ENCODE measurements at places on chromosomes 6 and 20.

DNA sequence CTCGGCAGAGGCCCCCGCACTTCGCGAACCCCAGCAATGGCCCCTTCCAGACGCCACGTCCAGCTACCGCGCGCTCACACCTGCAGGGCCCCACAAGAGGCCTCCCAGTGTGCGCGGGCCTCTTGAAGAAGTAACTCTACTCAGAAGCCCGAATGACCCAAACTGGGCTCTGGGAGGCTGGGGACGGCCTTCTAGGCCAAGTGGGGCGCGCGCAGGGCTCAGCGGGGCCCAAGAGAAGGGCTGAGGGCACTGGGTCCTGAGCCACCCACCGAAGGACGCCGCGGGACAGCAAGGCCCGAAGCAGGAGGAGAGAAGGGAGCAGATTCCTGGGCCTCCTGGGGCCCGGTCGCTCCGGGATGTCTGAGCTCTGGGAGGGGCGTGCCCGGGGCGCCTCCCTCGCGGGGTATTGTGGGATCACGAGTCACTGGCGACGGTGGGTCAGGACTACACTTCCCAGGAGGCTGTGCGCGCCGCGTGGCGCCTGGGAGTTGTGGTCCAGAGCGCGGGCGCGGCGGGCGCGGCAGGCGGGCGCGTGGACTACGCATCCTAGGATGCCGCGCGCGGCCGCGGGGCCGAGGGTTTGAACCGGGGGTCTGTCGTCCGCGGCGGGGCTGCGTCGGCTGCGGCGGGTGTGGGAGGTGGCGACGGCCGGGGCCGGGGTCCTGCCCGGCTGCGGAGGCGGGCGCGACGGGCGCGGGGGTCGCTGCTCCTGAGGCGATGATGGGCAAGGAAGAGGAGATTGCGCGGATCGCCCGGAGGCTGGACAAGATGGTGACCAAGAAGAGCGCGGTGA lies at the start of gene TCEA2:
Gene TCEA2 (plus strand): TSS at position 603 of the 793 bp plus-strand sequence. CDS start 115 bp downstream, at position 718.
- DNase-seq, result peak; percentile 92

DNA sequence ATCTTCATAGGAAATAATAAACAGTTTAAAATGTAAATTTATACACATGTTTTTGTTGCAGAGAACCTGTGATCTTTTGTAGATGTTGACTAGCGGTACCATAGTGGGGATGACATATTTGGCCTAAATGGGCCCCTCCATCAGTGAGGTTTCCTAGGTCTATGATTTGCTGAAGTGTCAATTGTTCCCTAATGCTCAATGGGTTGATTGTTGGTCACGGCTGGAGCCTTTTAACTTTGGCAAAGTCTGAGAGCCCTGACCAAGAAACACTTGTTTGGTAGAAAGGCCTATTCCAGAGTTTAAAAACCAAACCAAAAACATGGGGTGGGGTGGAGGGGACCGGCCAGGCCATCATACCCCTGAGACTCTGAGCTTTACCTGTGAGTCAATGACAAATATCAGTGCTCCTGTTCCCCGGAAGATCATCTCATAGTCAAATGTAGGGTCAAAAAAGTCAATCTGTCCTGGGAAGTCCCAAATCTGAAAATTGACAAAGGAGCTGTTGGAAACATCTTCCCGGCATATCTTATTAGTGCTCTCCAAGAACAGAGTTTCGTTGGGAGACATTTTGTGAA lies 25.1 kb downstream of the RRAGD start:
- DNase-seq, result no peak

- no peak for DNase-seq
Observed at GRCh38 chr6:41446907-41447545, 99.2 kb upstream of the FOXP4 start.

DNA sequence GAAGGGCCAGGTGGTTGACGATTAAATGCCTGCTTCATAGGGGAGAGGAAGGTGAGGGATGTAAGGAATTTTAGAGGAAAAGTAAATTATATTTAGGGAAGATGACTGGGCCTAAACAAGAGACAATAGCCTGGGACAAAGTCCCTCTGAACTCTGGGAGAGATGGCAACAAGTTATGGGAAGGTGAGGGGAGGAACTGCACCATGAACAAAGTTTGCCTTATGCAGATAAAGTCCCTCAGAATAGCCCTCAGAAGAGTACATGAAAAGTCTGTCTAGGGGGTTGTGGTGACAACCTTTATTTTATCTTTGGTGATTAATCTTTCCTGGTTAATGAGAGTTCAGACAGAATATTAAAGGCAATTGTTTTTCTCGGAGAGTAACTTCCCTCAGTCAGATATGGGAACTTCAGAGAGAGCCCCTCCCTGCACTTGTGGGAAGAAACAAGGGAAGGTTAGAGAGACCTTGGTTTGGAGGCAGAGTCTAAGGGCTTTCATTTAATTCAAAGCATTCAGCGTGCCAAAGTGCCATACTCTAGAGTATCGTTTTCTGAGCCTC lies 27.1 kb upstream of the FAM217A start:
- DNase-seq, result no peak

DNA sequence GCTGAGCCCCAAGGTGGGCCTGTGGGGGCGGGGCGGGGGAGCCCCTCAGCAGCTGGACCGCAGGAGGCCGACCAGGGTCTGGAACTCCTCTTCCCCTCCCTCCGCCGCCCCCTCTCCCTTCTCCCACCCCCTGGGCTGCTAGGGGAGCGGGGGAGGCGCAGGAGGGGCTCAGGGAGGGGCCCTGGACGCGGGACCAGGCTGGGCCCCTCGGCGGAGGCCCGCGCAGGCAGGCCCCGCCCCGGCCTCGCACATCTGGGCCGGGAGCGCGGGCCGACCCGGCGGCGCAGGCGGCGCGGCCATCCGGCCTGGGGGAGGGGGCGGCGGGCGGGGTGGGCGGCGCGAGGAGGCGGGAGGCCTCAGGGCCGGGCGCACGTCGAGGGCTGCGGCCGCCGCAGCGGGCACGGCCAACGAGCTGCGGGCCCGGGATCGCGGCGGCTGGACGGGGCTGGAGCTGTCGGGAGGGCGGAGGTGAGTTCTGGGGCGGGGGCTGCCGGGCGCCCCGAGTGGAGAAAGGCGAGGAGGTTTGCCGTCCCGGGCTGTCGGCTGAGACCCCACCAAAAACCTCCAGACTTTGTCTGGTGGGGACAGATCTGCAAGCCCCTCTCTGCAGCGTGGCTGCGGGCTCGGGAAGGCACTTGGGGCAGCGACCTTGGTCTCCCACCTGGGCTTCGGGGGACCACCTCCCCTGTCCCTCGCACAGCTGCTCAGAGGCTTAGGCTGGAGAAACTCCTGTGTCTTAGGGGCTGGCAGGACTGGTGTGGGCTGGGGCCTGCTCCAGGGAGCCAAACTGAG lies at the start of gene HSPA12B:
Gene HSPA12B (plus strand): TSS at position 359 of the 792 bp plus-strand sequence. CDS start 5,990 bp downstream, outside the sequence.
- no peak for DNase-seq

- DNase-seq, result no peak
Observed at GRCh38 chr6:130936933-130937332, 109.7 kb downstream of the SMLR1 start.
